ENCODE measurements at places on chromosomes 2 and 18.
A peak's percentile ranks its signal among the peaks of the same experiment; 100 is the strongest.

GRCh38 chr18:623761-624620, 27.2 kb downstream of the CLUL1 start:
- DNase-seq: peak; percentile 57

DNA sequence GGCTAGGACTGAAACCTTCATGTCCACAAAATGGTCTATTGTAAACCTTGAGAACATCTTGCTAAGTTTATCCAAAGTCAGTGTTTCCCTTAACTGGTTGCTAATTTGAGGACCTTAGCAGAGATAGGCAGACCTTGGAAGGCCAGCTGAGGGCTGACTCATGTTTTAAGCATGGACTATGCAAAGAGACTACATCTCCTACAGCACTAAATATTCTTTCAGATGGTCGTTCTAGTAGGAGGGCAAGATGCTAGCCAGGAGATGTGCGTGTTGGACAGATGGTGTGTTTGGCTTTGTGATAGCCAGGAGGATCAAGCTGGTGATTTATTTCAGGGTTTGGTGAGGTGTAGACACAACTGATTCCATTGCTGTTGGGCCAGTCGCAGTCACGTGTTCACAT, 75.8 kb downstream of the NRP2 start:
- DNase-seq: peak; percentile 89

- no peak for DNase-seq
Observed at GRCh38 chr18:9987345-9987744, 73.5 kb downstream of the VAPA start.

DNA sequence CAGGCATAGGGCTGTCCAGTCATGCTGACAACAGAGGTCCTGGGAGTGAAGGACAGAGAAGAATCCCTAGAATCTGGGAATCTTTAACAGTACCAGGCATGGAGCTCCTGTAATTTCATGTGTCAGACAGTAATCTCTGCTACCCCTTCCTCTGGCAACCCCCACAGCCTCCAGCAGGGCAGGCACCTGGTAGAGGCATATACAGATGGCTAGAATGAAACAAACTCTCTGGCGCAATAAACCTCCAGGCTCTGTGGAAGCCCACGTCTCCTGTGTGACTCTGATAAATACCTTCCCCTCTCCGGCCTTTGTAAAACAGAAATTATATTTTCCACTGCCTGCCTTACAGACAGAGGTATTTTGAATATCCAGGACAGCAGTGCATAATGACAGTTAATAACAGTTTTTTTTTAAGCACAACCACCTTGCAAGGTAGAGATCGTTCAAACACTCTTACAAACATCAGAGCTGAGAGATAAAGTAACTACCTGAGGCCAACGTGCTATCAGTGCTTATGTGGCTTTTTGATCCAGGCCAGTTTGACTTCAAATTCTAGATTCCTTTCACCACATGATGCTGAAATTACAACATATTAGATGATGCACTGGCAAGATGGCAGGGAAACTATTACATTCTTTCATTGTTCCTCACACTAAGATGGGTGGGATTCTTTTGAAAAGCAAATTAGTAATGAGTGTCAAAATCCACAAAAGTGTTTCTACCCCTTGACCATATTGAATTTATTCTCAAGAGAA, 47.7 kb upstream of the TMEM247 start:
- DNase-seq: no peak

GRCh38 chr2:120758181-120759144, 22.8 kb downstream of the GLI2 start:
- DNase-seq: peak; percentile 82

GRCh38 chr2:182942756-182943155, 76.3 kb upstream of the FRZB start:
- DNase-seq: no peak

DNA sequence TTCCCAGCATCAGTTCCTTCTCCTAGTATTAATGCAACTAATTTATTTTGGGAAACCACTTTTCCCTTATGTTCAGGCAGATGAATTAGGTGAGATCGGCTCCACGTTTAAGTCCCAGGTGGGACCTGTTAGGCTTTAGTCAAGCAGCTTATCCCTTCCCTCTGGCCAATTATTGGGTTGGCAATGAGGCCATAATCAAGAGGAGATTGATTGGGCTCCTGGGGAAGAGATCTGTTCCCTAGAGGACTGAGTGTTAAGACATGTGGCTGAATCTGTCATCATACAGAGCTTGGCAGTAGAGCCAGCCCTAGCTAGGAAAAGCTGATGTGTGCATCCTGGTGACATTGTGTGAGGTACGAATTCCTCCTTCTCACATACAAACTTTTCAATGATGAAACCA, 104.4 kb downstream of the PTH2R start:
- no peak for DNase-seq

- no peak for DNase-seq
Observed at GRCh38 chr2:59756150-59756549, 797.3 kb downstream of the BCL11A start.

- no peak for DNase-seq
Observed at GRCh38 chr2:229230911-229231310, 40.2 kb downstream of the PID1 start.

- DNase-seq: peak; percentile 72
Observed at GRCh38 chr2:194826241-194826640, 830.8 kb upstream of the SLC39A10 start.

GRCh38 chr2:152038441-152038958, 60.3 kb downstream of the CACNB4 start:
- DNase-seq: no peak

DNA sequence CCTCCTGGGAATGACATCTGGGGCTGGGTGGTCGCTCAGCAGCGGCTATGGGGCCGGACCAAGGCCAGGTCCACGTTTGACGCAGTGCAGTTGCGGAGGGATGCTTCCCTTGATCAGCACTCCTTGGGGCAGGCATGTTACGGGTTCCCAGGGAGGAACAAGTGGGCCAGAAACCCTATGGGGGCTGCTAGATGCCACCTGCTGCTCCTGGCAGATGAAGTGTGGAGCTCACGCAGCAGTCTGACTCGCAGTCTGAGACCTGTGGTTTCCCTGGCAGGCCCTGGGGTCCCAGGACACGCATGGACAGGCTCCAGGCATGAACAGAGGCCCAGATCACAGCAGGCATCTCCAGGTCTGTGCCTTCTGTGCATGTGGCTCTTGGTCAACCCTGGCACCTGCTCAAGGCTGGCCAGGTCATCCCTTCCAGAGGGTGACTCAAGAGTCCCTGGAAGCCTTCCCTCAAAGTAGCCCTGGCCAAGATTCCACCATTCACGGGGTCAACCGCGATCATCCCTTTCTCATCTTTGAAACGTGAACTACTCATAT, 20.0 kb downstream of the KCNF1 start:
- DNase-seq: peak; percentile 8

DNA sequence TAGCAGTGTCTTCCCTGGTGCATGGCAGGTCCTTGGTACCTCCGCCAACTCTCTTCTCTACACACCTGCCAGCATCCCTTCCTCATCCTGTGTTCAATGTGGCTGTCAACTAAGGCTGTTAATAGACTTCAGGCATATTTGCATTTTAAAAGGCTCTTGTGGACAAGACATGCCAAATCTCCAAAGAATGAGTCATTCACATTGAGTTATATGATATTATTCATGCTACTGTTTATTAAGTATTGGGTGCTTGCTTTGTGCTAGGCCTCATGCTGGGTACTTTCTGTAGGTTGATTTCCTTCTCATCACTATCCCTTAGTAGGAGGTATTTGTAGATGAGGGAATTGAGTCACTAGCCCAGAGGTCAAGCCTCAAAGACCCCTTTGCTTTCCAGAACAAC, 5.2 kb downstream of the MYO1B start:
- peak; percentile 65 for DNase-seq

- no peak for DNase-seq
Observed at GRCh38 chr18:79283131-79283810, 112.5 kb upstream of the NFATC1 start.

DNA sequence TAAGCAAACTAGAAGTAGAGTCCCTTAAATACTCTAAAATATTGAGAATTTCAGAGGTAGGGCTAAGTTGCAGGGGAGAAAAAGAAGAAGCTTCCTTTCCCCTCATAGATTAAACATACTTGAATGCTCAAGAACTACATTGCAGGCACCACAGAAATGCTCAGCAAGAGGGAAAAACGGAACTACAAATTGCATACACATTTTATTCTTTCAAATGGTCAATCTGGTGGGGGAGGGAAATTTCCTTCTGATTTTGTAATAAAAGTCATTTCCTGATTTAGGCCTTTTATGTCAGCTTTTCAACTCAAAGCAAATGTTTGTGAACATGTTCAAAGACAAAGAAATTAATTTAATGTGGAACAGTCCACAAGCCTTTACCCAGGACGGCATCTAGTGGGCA, 33.0 kb downstream of the FARSB start:
- DNase-seq: no peak

- DNase-seq: peak; percentile 57
Observed at GRCh38 chr2:216109962-216110614, 940 bp downstream of the XRCC5 start.

GRCh38 chr18:61894751-61895524, 2.1 kb upstream of the RNF152 start:
- DNase-seq: no peak

GRCh38 chr2:118227698-118228508, 139.6 kb downstream of the INSIG2 start:
- DNase-seq: no peak

DNA sequence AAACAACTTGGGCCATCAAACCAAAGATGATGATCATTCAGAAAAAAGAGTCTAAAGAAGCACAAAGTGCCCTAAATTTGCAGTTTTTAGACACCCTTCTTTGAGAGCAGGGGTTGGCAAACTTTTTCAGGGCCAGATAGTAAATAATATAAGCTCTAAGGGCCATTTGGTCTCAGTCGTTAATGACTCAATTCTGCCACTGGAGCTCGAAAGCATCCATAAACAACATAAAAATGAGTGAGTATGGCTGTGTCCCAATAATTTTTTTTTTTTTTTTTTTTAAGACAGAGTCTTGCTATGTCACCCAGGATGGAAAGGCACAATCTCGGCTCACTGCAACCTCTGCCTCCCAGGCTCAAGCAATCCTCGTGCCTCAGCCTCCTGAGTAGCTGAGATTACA, 152.3 kb downstream of the DTNB start:
- DNase-seq: no peak

DNA sequence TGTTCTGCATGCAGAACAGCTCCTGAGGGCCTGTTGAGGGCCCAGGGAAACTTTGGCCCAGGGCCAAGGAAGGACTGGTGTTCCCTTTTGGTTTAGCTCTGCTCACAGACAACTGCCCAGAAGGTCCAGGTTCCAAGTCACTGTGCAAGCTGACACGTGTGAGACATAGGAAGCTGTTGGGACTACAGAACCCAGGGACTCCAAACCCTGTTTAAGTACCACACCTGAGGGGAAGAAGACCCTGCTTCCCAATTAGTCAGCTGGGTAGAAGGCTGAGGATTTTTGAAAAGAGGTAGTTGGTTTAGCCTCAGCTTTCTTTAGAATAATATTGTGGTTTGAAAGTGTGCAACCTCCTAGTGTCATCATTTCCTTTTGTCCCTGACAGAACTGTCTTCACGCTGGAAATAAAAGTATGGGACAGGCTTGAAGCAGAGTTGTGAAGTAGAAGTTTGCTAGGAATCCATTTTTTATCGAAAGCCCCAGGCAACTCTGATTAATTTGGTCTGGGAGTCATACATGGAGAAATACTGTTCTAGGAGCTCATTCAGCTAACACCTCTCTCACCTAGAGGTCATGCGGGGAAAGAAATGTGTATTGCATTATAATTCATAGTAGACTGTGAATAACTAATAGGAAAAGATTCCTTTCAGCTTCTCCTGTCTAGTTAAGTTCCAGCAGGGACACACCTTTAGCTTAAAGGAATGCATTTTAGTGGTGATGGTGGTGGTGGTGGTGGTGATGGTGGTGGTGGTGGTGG, 19.9 kb upstream of the IL1RL1 start:
- no peak for DNase-seq

- no peak for DNase-seq
Observed at GRCh38 chr18:45202061-45202460, 413.2 kb upstream of the SLC14A2 start.

- DNase-seq: no peak
Observed at GRCh38 chr18:28338316-28338715, 161.4 kb upstream of the CDH2 start.

DNA sequence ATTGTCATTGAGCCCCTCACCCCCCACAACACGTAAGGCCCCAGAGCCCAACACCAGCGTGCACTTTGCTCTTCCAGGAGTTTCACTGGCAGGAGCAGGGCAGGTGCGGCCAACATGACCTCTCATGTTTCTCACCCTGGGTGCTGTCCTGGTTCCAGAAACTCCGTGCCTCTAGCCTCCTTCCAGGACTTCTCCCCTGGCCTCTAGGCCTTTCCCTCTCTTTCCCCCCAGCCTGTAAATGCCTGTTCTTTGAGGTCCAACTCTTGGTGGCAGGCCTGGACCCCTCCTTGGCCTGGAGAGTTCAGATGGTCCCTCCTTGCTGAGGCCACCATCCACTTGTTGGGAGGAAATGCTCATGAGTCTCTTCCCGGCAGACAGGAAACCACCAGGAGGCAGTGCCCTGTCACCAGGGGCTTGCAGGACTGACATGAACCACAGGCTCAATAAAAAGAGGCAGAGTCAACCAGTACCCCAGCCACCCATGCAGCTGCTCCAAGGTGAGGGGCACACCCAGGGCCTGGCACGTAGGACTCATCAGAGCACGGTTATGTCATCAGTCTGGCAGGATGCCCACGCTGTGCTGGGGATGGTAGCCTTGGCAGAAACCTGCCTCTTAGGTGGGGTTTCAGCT, 1.5 kb downstream of the MALL start:
- DNase-seq: no peak

DNA sequence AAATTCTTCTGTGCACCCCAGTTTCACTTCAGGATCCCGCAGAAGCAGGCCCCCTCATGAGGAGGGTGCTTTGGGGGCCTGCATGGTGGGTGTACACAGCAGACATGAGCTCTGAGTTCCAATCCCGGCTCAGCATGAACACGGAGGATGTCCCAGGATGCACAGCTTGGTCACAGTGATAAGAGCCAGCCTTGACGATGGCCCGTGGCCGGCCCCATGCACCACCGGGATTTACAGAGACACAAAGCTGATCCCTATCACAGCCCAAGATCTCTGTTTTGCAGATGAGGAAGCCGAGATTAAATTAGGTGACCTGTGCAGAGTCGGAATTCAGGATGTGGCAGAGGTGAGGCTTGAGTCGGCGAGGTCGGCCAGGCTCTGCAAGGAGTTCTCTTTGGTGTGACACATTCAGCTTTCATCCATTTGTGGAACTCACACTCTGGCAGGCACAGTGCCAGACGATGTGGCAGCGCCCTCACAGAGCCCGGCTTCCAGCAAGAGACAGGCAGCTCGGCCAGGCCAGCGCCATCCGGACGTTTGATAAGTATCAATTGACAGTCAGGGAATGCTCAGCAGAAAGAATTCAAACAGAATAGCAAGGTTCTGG, 456.3 kb upstream of the MYT1L start:
- DNase-seq: no peak

- no peak for DNase-seq
Observed at GRCh38 chr2:150449856-150450255, 37.6 kb downstream of the RND3 start.

All from fibroblast of skin of back (primary cell).